ENCODE measurements at places on chromosomes 11 and 22.

DNA sequence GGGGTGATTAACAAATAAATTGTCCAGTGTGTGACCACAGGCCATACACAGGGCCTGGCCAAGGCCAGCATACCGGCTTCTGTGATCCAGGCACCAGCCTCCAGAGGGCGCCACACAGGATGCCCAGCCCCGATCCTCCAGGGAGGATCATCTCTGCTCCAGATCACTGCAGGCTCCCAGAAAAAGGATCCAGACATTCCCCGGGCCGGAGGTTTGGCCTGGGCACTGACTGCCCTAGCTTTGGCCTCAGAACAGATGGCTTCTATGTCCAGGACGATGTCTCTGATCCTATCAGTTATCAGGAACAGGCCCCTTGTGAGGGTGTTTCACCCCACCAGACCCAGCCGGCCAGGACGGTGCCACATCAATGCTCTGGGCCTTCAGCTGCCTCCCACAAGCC lies 74.5 kb upstream of the LMO1 start:
- DNase-seq = no peak

GRCh38 chr11:72036687-72037086 lies 38.0 kb downstream of the IL18BP start:
- no peak for DNase-seq

GRCh38 chr11:102994105-102994504 lies 38.6 kb upstream of the MMP13 start:
- no peak for DNase-seq

DNA sequence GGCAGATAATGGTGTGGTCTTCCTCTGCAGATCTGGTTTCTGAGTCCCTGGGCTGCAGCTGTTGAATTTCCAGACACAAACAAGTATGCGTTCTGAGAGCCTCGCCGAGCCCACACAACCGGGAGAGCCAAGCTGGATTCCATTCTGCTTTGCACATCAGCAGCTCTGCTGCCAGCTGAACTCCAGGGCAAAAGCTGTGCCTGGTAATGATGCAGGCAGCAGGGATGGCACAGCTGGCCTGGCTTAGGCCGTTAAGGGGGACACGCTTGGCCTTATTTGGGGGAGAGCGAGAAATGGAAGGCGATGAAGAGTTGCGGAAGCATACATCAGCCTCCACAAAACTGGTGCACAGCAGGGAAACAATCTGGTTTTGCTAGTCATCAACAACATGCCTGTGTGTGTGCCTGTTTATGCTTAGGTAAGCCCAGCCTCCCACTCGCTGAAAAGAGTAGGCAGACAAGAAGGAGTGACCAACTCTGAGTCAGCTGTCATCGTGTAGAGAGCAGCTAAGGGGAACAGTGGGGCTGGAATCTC lies 25.1 kb downstream of the ADAMTS8 start:
- DNase-seq = no peak

GRCh38 chr11:93340223-93340622 lies 9.7 kb downstream of the DEUP1 start:
- DNase-seq = no peak

- DNase-seq = no peak
These were observed 91.2 kb downstream of the GRIA4 start for GRCh38 chr11:105701098-105701497.

DNA sequence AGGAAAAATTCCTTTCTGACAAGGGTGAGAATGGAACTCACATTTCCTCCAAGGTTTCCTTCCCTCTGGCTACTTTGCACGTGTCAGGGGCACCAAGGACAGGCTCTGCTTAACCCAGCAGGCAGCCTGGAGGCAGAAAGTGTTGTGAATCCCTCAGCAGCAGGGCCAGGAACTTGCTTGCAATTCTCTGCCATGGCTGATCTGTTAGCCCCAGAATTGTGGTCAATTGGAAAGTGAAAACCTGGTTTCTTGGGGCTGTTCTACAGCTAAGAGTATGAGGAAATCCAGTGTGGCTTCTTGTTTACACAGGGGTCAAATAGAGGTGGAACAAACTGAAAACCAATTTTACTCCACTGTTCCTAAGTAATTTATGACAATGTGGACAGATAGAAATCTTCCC lies 38.3 kb upstream of the CEP295 start:
- no peak for DNase-seq

- DNase-seq = no peak
These were observed 42.5 kb downstream of the SBF1 start for GRCh38 chr22:50432131-50432876.

DNA sequence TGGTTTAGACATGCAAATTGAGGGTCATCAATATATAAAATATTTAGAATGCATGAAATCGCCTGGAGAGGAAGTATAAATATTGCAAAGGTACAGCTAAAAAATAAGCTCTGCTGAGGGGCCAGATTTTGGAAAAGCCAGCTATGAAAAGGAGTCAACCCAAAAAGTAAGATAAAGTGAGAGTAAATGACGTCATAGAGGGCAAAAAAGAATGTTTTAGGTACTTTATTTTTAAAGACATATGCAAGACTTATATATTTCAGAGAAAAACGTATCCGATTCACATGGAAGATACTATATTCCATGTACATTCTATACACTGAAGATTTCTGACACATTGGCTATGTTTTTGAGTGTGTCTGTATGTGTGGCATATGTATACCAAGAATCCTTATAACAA lies 13.6 kb downstream of the GRM5 start:
- DNase-seq = no peak

DNA sequence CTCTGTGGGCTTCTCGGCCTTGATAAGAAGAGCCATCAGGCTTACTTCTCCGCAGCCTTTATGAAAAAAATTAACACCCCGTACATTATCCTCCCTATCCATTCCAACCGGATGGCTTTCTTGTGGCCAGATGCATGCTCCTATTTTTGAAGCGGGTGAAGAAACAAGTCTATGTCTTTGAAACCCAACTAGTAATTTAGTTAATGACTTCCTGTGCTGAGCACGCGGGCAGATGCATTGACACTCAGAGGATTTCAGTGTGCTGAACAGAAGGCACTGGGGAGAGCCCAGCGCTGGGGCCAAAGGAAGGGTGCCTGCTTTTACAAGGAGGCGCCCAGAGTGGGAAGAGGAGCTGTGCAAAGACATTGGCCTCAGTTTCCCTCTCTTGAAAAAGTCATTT lies 53.3 kb downstream of the ARHGAP8 start:
- no peak for DNase-seq

DNA sequence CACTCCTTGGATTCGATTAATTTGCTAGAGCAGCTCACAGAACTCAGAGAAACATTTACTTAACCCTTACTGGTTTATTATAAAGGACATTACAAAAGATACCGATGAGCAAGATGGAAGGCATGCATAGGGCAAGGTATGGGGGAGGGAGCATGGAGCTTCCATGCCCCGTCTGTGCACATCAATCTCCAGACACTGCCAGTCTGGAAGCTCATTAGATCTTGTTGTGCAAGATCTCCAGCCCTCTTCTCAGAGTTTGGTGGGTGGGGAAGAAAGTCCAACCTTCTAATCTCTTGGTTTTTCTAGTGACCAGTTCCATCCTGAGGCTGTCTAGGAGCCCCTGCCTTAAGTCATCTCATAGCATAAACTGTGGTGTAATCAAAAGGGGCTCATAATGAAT lies 190.7 kb downstream of the UVRAG start:
- no peak for DNase-seq

GRCh38 chr11:43547430-43547831 lies 133.1 kb upstream of the HSD17B12 start:
- DNase-seq = no peak
